Stimulated activated CD4-positive, alpha-beta T cell treated with anti-CD3 and anti-CD28 coated beads, Interleukin-2, amount 100 ng/mL, for 48 hours (primary cell): ENCODE measurements at places on chromosomes 12 and 14.

GRCh38 chr14:75578786-75579337 is 442 bp downstream of the FLVCR2 start:
- no peak for DNase-seq

DNA sequence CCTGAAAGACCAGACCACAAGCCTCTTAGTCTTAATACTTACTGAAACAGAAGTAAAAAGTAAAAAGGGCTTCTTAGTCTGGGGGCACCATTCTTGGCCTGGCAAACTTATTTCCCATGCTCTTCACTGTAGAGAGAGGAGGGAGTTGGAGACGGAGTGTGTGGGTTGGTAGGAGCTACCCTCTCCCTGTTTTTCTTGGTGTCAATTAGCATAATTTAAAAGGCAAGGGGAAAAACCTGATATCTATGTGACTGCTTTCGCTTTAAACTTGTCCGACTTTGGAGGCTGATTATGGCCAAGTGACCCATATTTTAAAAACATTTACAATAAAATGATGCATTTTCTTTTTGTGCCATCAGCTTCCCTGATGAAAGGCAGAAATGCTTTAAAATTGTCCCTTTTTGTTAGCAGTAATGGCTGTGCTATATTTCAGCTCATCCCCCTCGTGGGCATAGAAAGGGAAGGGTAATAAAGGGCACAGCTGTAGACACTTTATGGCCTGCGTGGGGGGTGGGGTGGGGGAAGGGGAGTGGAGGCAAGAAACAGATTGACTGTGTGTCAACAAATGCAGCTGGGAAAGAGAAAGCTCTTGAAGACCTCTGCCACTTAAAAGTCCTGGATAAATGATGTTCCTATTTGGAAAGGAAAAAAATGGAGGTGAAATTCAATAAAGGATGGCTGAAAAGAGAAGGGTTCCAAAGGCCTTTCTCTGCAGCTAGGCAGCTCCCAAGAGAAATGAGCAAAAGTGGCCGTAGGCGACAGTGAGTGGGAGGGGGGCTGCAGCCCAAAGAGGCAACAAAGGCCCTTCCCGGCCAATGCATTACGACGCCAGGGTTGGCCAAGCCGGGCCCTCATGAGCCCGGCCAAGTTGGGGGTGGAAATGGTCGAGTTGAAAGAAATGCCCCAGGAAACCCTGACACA is 57.5 kb upstream of the TMEM263 start:
- no peak for DNase-seq

DNA sequence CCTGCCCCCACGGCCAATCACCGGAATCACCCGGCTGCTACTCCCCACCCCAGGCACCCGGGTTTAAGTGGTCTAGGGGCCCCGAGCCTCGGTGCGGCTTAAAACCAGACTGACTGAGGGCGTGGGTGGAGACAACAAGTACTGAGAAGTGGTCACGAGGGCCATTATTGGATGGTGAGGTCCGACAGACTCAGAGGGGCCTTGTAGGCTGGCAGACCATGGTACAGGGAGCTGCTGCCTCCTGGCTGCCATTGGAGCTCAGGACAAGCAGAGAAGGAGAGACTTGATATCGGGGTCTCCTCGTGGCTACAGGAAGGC is 54.1 kb downstream of the FBRSL1 start:
- DNase-seq = no peak

DNA sequence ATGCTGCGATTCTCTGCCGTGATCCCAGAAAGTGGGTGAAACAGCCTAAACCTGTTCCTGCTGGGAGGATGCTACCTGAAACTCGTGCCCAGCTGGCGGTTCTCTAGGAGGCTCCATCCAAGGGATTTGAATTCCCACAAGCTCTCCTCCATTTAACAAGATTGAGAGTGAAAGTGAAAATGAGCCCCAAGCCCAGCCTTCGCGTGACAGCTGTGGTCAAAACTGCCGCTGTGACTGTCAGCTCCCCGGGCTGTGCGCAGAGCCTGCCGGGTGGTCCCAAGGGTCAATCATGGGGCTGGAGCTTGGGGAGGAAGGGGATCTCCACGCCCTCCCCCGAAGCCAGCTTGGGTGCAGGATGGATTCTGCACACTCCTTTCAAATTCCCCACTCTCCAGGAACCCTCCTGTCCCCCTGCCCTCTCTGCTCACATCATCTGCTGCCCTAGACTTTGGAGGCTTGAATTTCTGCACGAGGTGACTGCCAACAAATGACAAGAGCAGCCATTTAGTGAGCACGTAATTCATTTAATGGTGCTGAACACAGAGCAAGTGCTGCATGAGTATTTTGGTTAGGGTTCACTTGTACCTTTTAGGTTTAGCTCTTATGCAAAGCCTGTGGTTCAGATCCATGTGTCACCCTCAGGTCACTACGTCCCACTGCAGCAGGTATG is 5.3 kb downstream of the ASB2 start:
- no peak for DNase-seq

DNA sequence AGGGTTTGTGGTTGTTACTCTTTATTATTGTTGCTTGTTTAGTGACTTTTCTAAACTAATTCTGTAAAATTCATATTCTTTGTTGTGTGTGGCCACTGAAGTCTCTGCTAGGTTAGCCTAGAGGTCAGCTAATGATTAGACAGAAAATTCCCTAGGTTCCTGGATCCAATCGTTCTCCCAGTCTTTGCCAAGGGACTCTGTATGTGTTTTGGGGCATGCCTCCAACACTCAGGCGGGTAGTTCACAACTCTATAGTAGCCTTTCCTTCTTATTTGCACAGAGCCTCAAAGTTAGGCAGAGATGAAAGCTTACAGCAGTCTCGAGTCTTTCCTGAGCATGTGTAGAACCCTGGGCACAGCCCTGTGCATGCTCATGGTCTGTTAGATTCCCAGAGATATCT is 32.7 kb upstream of the RIN3 start:
- no peak for DNase-seq

- DNase-seq = no peak
Measured at GRCh38 chr12:7557227-7557626, 53.6 kb upstream of the CD163 start.

DNA sequence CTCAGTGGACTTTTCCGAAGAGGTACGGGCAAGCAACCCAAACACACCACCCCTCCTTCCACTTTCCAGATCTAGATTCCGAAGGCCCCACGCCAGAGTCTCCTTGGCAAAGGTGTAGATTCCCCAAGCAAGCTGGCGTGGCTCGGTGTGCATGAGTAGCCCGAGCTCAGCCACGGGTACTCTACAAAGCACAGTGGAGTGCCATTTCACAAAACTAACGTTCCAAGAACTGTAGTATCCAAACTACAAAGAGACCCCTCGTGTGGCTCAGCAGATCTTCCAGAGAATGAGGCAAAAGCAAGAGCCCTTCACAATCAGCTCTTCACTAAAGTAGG is 72.1 kb downstream of the FOXN3 start:
- no peak for DNase-seq

DNA sequence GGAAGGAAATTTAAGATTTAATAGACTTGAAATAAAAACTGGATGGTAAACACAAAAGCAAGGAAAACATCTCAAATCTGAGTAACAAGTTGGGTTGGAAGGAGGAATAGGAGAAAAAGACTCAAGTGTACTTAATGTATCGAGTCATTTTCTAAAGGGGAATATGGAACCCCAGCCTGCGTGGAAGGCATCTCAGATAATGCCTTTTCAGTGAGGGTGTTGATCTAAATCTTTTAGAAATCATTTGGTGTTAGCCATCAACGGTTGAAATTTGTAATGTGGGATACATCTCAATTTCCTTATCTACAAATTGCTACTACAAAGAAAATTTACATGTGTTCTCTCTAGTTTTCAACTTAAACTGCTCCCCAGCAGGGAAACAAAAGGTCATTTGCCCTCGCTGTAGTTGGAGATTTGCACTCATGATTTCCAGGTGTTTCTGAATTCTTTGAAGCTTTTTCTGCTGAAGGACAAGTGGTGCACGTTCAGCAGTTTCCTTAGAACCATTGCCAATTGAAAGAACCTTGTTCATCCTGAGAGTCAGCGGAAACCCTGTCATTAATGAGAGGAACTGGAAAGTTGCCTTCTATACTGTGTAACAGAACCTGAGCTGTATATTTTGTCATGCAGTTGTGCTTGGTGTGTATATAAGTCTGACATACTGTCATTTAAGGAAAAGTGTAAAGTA is 2.2 kb downstream of the PCBP2 start:
- DNase-seq = no peak

DNA sequence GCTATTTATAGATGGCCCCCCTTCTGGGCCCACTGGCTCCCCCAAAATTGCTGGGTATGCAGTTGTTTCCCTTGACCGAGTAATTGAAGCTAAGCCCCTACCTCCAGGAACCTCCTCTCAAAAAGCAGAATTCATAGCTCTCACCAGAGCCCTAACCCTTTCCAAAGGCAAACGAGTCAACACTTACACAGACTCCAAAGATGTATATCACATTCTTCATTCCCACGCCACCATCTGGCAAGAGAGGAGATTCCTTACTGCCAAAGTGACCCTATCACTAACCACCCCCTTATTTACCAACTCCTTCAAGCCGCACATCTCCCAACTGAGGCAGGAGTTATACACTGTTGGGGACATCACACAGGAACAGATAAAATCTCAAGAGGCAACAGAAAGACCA is 66.8 kb downstream of the MOK start:
- DNase-seq = no peak

DNA sequence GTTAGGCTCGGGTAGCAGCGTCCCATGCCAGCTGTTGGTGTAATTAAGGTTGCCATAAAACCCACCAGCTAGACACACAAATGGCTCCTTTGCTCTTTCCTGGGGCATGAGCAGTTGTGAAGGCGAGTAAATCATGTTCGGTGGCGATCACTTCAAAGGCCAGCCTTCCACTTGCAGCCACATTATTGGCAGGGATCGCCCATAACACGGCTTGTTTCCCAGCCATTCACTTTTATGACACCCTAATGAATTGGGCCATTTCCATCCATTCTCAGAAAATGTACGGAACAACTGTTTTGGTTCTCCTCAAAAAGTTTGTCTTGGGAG is 63.4 kb downstream of the BEGAIN start:
- no peak for DNase-seq

DNA sequence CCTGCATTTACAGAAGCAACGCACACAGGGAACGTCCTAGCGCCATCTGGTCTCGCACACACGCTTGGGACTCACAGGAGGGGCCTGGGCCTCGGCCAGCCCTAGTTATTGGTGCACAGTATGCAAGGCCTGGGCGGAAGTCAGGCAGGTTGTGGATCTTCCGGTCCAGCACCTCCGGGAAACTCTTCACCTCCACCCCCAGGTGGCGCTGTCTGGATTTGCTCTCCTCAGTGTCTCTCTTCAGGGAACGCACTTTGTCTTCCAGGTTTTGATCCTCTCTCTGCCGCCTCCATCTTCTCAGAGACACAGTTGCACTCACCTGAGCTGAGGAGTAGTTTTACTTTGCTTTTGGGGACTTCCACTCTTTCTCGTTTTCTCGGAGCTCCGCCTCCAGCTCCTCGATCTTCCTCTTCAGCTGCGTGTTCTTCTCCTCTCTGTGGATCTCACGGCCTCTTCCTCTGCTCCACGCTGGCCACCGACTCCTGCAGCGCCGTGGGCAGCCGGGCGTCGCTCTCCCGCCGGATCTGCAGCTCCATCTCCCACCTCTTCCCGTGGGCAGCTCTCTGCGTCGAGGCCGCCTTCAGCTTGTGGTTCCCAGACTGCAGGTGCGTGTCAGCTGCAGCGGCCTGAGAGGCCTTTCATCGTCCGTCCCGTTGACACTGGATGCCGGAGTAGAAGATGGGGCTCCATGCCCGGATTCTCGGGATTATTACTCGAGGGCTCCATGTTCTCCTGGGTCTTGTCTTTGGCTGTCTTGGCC is 933.8 kb downstream of the TMEM121 start:
- peak; percentile 74 for DNase-seq

GRCh38 chr14:97581016-97581415 is 783.8 kb downstream of the VRK1 start:
- no peak for DNase-seq

- DNase-seq = no peak
Measured at GRCh38 chr14:75854111-75854799, 127.5 kb downstream of the TGFB3 start.

- DNase-seq = no peak
Measured at GRCh38 chr12:57810450-57810849, 8.1 kb downstream of the AVIL start.
